ENCODE measurements at places on chromosomes 16 and 17.

- no peak for DNase-seq
Measured at GRCh38 chr17:46783031-46783593, 35.4 kb downstream of the WNT3 start.

DNA sequence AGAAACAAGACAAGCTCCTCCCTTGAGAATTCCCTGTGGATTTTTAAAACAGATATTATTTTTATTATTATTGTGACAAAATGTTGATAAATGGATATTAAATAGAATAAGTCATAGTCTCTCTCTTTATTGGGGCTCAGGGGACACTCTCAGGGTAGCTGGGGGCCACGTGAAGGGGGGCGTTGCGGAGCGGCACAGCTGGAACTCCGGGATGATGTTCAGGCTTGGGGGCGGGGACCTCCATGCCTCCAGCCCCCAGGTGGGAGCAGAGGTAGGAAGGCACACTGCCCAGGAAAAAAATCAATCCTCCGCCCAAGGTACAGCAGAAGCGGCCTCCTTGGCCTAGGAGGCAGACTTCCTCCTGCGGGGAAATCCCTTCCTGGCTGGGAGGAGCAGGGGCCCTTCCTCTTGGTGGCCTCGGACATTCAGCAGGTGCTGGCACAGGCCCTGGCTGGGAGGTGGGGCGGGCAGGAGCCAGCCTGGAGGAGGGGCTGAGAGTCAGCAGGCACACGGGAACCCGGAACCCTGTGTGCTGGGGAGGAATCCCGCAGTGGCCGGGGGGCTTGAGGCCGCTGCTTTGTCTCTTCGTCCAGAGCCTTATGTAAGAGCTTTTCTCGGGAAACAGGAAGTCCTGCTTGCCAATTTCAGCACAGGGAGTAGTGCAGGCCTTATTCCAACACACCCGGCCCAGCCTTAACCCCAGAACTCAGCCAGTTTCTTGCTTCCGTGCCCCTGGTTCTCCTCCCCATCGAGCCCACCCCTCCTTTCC is 591 bp upstream of the TNFSF13 start:
- DNase-seq = peak; percentile 29

DNA sequence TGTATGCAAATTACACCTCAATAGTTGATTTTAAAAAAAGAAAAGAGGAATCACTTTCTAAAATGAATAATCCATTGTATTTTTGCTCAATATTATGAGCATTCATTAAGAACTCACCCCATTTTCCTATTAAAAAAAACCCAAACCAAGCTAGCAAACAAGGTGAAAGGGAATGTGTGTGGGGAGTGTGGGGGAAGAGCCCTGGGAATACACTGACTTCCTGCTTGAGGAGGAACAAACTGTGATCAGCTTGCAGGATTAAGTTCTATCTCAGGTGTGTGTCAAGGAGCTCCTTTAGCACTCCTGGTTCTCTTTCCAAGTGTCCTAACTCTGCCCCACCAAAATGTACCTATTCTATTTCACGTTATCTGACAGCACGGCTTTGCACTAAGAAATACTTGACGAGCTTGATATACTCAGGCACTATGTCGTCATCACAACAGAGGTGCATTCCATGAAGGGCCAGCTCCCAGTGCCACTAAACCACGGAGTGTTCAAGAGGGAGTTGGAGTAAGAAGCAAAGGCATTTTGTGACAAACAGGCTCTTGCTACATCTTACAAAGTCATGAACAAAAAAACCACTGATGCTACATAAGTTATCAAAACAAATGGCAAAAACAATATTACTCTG is 73.2 kb downstream of the MYH10 start:
- no peak for DNase-seq

DNA sequence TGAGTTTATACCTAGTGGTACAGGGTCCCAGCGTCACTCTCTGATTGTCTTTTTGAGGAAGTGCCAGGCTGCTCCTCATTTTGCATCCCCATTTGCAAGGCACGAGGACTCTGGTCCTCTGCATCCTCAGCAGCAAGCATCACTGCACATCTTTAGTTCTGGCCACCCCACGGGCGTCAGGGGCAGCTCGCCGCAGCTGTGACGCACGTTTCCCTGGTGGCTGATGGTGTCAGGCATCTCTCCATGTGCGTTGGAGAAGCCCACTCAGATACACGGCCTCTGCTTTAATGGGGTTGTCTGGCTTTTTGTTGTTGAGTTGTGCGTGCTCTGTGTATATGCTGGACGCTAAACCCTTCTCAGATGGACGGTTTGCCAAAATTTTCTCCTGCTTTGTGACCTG is 45.2 kb upstream of the ZNF469 start:
- no peak for DNase-seq

GRCh38 chr17:51651513-51652298 is 391.4 kb downstream of the UTP18 start:
- no peak for DNase-seq

GRCh38 chr17:76670020-76670717 is 26.6 kb upstream of the ST6GALNAC1 start:
- no peak for DNase-seq

DNA sequence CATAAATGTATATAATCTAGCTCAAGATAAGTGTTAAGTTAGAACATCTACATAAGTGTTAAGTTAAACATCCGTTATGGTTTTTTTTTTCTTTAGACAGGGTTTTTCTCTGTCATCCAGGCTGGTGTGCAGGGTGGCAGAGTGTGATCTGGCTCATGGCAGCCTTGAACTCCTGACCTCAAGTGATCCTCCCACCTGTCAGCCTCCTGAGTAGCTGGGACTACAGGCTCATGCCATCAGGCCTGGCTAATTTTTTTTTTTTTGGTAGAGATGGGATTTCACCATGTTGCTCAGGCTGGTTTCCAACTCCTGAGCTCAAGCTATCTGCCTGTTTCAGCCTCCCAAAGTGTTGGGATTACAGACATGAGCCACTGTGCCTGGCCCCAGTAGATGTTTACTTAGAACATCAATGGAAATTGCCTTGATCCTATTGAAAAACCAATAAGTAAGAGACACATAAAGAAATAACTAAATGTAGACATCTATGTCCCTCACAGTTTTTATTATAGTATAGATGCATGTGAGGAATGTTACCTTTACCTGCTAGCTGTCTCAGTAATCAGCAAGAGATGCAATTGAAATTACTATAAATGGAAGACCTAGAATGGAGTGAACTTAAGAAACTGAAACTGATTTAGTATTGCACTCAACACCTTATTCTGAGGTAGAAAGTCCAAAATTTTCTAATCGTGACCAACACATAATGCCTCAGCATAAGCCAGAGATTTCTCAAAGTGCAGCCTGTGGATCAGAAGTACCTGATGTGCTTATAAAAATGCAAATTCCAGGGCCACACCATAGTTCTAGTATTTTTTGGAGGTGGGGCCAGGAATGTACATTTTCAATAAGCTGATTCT is 5.5 kb upstream of the FAM20A start:
- no peak for DNase-seq

DNA sequence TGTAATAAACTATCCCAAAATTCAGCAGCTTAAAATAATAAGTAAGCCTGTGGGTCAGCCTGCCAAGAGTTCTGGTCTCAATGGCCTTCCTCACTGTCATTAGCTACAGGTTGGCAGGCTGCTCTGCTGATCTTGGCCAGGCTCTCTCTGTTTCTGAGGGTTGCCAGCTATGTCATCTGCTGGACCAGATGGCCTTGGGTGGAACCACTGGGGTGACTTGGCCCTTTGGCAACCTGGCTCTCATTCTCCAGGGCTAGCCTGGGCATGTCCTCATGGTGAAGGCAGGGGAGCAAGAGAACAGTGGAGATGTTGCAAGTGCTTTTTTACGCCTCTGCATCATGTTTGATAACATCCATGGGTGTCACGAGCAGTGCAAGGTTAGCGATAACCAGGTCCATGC is 13.9 kb downstream of the ITGAM start:
- DNase-seq = no peak

DNA sequence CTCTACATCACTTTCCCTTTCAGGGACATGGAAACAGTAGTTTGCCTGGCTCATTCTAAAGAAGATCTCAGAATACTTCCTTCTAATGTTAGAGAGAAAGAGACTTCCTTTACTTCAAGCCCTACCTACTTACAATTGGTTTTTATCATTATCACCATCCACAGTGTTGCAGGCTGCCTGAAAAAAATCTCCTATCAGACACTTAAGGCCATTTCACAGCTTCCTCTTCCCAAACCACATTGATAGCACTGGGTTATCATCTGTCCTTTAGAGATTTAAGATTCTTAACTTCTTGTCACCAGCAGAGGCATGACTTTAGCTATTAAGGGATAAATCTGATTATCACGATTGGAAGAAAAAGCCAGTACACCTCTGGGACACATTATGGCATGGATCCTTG is 178.5 kb upstream of the TBX2 start:
- no peak for DNase-seq

All from NCI-H1436 (cell line).